ENCODE measurements at places on chromosomes 12 and 14. TPM values are rescaled to one million over a fixed set of nuclear protein-coding genes. Genes with fewer than 3 reads are reported as not detected.

- DNase-seq = no peak
Observed at GRCh38 chr14:42459171-42459685, 852.6 kb downstream of the LRFN5 start.

GRCh38 chr12:114339626-114340025, 66.3 kb downstream of the TBX5 start:
- peak; percentile 21 for DNase-seq

GRCh38 chr14:54762296-54762695, 140.3 kb downstream of the GCH1 start:
- peak; percentile 27 for DNase-seq

The HNRNPC gene
- total RNA-seq = 352 TPM

DNA sequence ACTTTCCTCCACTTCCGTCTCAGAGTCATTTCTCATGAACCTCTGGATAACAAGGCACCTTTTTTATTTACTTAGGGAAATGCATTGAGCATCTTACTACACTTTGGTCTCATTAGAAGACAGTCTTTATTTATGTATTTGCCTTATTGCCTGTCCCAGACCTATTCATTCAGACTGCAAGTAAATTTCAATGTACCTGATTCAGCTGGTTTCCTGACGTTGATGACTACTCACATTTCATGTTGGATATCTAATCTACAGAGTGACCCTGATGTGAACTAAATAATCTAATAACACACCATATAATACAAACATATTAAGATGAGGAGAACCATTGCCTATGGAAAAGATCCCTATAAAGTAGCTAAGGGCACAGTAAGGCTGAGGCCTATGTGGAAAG, 267.7 kb downstream of the SLC6A15 start:
- DNase-seq = no peak

The TAS2R42 gene
- total RNA-seq = 2.4 TPM

The RGS6 gene
- total RNA-seq = 4.3 TPM

The ACSM4 gene
- total RNA-seq = not detected

The ARHGEF25 gene
- 101 TPM for total RNA-seq

GRCh38 chr12:575948-576614, 87.2 kb downstream of the NINJ2 start:
- DNase-seq = peak; percentile 95

The GLT8D2 gene
- 56.1 TPM for total RNA-seq

Measured in umbilical cord (tissue), 2 donors.